Stimulated activated CD8-positive, alpha-beta memory T cell treated with anti-CD3 and anti-CD28 coated beads, Interleukin-15, amount 100 ng/mL, for 24 hours (primary cell): ENCODE measurements at places on chromosomes 7 and 10.

- DNase-seq: no peak
These were observed 1.8 kb downstream of the NPS start for GRCh38 chr10:127550861-127551260.

- DNase-seq: no peak
These were observed 21.1 kb upstream of the MEOX2 start for GRCh38 chr7:15707570-15707969.

DNA sequence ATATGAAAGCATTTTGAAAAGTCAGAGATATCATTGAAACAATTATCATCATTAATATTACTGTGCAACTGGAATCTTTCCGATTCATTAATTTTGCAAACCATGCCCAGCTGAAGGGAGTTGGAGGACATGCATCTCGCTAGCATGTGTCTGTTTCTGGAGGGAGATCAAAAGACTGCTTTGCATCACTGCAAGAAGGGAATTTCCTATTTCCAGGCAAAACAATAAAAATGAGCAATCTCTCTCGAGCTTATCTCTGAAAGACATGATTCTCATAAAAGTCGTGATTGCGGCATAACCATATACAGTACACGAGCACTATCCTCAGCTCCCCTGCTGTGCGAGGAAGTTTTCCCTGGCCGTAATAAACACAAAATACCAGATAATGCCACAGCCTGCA, 607.6 kb upstream of the DPP6 start:
- no peak for DNase-seq

DNA sequence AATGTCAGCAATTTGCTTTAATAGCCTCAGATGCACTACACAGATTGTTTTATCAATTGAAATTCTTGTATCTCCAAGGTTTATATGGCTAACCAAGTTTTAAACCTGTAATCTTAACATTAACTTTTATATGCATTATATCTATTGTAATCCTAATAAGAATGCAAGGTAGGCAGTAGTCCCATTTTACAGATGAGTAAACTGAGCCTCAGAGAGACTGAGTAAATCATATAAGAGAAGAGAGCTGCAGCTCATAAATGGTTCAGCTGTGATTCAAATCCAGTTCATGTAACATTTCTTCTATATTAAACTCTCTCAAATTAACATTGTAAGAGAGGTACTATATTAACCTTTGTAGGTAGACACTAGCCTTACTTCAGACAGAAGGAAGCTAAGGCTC, 44.0 kb downstream of the MALSU1 start:
- DNase-seq: no peak

- no peak for DNase-seq
These were observed 75.9 kb upstream of the SCIN start for GRCh38 chr7:12494687-12495024.

DNA sequence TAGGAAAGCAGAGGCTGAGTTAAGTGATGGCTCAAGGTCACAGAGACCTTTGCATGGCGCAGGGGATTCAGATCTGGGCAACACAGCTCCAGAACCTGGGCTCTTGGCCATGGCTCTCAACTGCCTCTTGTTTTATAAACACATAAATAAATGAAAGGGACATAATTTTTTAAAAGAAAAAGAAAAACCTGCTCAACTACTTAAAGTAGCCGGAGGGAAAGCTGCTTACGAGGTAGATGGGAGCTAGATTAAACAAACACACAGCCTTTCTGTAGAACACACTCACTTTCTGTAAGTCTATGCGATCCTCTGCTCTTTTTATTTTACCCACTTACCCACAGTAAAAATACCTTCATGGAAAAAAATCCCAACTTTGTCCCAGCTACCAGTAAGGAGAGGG, 81.3 kb downstream of the PIP4K2A start:
- DNase-seq: no peak
